Stimulated activated CD4-positive, alpha-beta T cell treated with anti-CD3 and anti-CD28 coated beads, Interleukin-15, amount 100 ng/mL, for 1 hour (primary cell): ENCODE measurements at places on chromosomes 11 and 22.

DNA sequence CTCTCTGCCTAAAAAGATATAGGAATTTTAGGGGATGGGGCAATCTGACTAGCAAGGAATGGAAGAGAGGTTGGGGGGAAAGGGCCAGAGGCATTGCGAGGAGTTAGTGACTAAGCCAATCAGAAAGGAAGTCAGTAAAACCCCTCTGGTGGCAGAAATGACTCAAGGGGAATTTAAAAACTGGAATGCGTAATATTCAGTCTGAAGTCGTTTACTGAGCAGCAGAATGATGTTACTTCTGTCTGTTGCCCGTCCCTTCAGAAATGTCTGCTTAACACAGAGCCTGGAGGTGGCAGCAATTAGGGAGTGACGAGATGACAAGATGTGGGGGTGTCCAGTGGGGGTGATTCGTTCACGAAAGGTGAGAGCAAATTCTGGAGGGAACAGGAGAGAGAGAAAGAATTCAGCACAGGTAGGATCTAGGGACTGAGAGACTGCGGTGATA lies 107.7 kb upstream of the CLMP start:
- no peak for DNase-seq

GRCh38 chr11:110903830-110904229 lies 191.6 kb upstream of the ARHGAP20 start:
- DNase-seq = no peak

GRCh38 chr22:49156662-49157285 lies 670.9 kb downstream of the BRD1 start:
- no peak for DNase-seq

GRCh38 chr11:70108250-70108649 lies 30.1 kb downstream of the ANO1 start:
- no peak for DNase-seq

GRCh38 chr11:44531116-44531504 lies 34.4 kb upstream of the CD82 start:
- no peak for DNase-seq

- no peak for DNase-seq
These were observed 176.3 kb upstream of the TMEM45B start for GRCh38 chr11:129639300-129639699.
